ENCODE measurements at places on chromosomes 2 and 18. TPM values are rescaled to one million over a fixed set of nuclear protein-coding genes. Genes with fewer than 3 reads are reported as not detected.

GRCh38 chr2:233248999-233249398 is 2.5 kb upstream of the ATG16L1 start:
- no peak for DNase-seq
- no peak overlapping the region for H3K27ac ChIP-seq
- H3K36me3 ChIP-seq, result no peaks in the 10 kb centered on the region
- H3K4me3 ChIP-seq, result no peak overlapping the region
- H3K27me3 ChIP-seq, result no peaks in the 10 kb centered on the region

- no peak for DNase-seq
- no peak overlapping the region for H3K27ac ChIP-seq
- H3K36me3 ChIP-seq, result no peaks in the 10 kb centered on the region
- peaks cover 5% of the 10 kb centered on the region for H3K4me1 ChIP-seq
These were observed 125.2 kb upstream of the LGALSL start for GRCh38 chr2:64328756-64329155.

DNA sequence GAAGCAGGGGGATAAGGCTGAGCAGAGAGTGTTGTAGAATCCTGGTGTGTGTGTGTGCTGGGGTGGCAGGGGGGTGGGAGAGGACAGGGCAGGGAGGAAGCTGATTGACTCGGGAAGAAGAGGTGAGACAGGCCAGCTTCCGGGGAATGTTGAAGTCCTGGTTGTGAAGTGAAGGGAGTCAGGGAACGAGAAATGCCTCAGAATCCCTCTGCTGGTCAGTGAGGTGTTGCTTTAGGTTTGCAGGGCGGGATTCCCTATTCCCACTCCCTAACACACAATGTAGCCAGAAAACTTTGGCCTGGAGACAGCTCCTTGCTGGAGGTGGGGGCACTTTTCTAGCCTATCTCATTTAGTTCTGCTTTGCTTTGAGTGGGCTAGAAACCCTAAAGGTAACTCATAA is 265.1 kb downstream of the HAUS1 start:
- no peaks in the 10 kb centered on the region for H3K36me3 ChIP-seq
- H3K27me3 ChIP-seq, result no peaks in the 10 kb centered on the region
- no peak overlapping the region for H3K4me3 ChIP-seq
- DNase-seq, result no peak
- H3K27ac ChIP-seq, result no peak overlapping the region

- H3K4me1 ChIP-seq, result no peaks in the 10 kb centered on the region
- no peaks in the 10 kb centered on the region for H3K27me3 ChIP-seq
- no peak for DNase-seq
- H3K27ac ChIP-seq, result no peak overlapping the region
These were observed 59.5 kb downstream of the APOB start for GRCh38 chr2:20984408-20984807.

- H3K36me3 ChIP-seq, result no peaks in the 10 kb centered on the region
- no peak overlapping the region for H3K27ac ChIP-seq
- H3K4me3 ChIP-seq, result no peak overlapping the region
- no peaks in the 10 kb centered on the region for H3K4me1 ChIP-seq
These were observed 37.9 kb upstream of the CTAGE1 start for GRCh38 chr18:22455425-22456115.

GRCh38 chr2:68388358-68388757 is 23.3 kb downstream of the PLEK start:
- no peak for DNase-seq
- H3K4me3 ChIP-seq, result no peak overlapping the region
- H3K4me1 ChIP-seq, result no peaks in the 10 kb centered on the region
- no peak overlapping the region for H3K27ac ChIP-seq

DNA sequence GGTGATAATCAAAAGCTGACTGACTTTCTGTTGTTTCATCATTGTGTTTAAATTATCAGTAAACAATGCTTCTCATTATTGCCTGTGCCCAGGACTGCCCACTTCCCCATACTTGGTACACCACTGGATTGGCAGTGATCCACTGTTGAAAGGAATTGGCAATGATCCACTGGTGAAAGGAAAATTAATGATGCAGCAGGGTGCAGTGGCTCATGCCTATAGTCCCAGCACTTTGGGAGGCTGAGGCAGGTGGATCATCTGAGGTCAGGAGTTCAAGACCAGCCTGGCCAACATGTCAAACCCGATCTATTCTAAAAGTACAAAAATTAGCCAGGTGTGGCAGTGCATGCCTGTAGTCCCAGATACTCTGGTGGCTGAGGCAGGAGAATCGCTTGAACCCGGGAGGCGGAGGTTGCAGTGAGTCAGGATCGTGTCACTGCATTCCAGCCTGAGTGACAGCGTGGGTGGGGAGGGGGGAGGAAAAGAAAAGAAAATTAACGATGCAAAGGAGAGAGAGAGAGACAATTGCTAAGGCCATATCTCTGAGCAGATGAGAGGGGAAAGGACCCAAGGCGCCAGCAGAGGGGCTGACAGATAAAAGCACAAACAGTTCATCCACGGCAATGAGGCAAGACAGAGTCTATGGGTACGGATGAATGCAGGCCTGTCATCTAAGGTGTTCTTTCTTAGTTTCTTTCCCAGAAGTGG is 10.2 kb upstream of the GTF2A1L start:
- H3K36me3 ChIP-seq, result no peaks in the 10 kb centered on the region
- H3K27ac ChIP-seq, result no peak overlapping the region
- no peak overlapping the region for H3K4me3 ChIP-seq
- DNase-seq, result no peak
- no peaks in the 10 kb centered on the region for H3K4me1 ChIP-seq

DNA sequence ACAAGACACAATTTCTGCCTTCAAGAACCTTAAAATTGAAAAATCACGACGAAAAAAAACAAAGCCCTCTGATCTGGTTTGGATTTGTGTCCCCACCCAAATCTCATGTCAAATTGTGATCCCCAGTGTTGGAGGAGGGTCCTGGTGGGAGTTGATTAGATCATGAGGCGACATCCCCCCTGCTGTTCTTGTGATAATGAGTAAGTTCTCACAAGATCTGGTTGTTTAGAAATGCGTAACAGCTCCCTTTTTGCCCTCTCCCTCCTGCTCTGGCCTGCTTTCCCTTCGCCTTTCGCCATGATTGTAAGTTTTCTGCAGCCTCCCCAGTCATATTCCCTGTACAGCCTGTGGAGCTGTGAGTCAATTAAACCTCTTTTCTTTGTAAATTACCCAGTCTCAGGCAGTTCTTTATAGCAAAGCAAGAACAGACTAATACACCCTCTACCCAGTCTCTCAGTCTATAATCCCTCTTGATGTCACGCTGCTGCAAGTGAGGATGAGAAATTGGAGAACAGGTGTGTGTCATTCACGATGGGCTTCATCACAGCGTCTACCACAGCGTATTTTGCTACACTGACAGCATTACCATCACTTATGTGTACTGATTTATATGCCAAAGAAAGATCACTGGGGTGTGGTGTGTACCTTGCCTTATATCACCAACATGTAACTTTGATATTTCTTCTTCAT is 330.7 kb downstream of the MTX2 start:
- H3K4me3 ChIP-seq, result no peak overlapping the region
- no peaks in the 10 kb centered on the region for H3K4me1 ChIP-seq
- H3K27ac ChIP-seq, result no peak overlapping the region
- no peak for DNase-seq
- no peaks in the 10 kb centered on the region for H3K27me3 ChIP-seq

GRCh38 chr2:231394211-231395141 is 1.0 kb upstream of the B3GNT7 start:
- H3K36me3 ChIP-seq, result no peaks in the 10 kb centered on the region
- peaks cover 3% of the 10 kb centered on the region for H3K4me1 ChIP-seq

- no peaks in the 10 kb centered on the region for H3K4me1 ChIP-seq
- no peaks in the 10 kb centered on the region for H3K36me3 ChIP-seq
- no peak overlapping the region for H3K4me3 ChIP-seq
- H3K27me3 ChIP-seq, result no peaks in the 10 kb centered on the region
- H3K27ac ChIP-seq, result no peak overlapping the region
These were observed 63.8 kb downstream of the CSRNP3 start for GRCh38 chr2:165533331-165533730.

DNA sequence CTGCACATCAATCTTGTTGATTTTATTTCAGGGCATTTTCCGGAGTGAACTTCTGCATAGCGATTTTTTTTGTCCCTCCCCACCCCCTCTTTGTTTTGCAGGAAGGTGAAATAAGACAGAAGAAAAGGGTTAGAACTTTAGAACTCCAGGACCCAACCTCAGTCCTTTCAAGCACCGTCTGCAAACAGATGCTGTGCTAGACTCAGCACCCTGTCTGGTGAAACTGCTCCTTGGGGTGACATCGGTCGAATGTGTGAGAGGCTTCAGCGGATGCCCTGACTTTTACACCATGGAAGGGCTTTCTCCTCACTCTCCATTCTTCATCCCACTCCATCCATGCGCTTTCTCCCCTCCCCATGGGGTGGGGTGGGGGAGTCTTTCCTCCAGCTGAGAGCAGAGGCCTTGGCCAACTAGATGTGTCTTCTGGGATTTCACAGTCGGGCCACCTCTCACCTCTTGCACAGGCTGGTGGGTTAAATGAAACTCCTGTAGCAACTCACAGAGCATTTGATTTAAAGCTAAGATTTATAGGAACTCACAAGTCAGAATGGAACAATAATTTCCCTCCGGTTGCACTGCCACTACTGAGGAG is 43.3 kb upstream of the EDAR start:
- no peak overlapping the region for H3K27ac ChIP-seq
- H3K4me1 ChIP-seq, result peaks cover 6% of the 10 kb centered on the region
- no peak for DNase-seq
- H3K36me3 ChIP-seq, result no peaks in the 10 kb centered on the region

- no peak overlapping the region for H3K27ac ChIP-seq
- no peak for DNase-seq
- H3K4me3 ChIP-seq, result no peak overlapping the region
- no peaks in the 10 kb centered on the region for H3K36me3 ChIP-seq
- no peaks in the 10 kb centered on the region for H3K27me3 ChIP-seq
These were observed 15.4 kb upstream of the FAP start for GRCh38 chr2:162258686-162259085.

ITGB6 gene
- 7.3 TPM for total RNA-seq

DNA sequence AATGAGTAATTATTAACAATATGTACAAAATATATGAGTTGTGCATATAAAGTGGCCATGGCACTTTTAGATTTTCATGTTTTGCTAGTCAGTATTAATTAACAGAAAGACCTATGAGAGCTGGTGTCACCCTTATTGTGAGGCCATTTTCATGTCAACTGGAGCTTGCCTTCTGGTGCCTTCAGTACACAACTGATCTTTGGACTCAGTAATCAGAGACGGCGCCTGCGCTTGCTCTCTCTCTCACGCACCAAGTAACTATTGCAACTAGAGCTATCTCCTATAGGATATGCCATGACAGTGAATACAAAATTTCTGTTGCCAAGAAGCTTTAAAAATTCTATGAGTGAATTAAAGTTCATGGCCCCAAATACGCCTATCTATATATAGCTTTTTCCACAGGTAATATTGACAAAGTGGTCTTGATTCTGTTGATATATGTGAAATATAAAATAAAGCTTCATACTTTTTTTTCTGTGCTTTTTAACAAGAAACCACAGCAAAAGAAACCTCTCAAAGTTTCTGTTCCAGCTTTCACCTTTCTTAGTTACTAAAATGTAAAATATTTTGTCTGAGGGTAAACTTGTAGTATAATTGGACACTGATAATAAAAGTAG is 2.9 kb downstream of the SERTAD2 start:
- no peaks in the 10 kb centered on the region for H3K36me3 ChIP-seq
- DNase-seq, result no peak
- no peak overlapping the region for H3K4me3 ChIP-seq
- no peaks in the 10 kb centered on the region for H3K27me3 ChIP-seq
- H3K4me1 ChIP-seq, result peaks cover 2% of the 10 kb centered on the region

- H3K4me3 ChIP-seq, result no peak overlapping the region
- H3K36me3 ChIP-seq, result no peaks in the 10 kb centered on the region
- no peaks in the 10 kb centered on the region for H3K4me1 ChIP-seq
- H3K27me3 ChIP-seq, result no peaks in the 10 kb centered on the region
- DNase-seq, result no peak
- H3K27ac ChIP-seq, result no peak overlapping the region
These were observed 304.9 kb downstream of the DSEL start for GRCh38 chr18:67211646-67212045.

HAAO gene
- total RNA-seq, result 14.0 TPM

DNA sequence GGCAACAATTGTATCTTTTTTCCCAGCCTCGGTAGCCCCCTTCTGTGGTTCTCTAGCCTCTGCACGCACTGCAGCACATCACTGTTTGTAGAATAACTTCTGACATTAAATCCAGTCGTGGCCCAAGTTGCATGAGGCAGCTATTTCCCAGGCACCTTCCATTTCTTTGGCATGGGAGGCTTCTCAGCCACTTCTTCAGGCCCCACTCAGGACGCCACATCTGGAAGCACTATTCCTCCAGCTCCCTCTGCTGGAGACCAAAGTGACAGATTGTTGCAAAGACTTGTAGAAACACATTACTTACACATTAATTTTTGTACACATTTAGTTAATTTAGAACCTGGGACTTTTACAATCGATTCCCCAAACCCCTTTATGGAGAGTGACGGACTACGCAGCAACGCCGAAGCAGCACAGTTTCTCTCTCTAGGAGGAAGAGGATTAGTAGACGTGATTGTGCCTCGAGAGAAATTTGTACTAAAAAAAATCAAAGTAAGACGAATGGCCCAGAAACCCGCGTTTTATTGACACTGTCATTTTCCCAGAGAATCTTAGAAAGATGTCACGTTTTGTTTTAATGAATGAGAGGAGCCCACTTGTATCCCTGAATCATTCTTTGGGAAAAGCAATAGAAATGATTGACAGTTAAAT is 57.8 kb upstream of the RGPD5 start:
- no peak overlapping the region for H3K27ac ChIP-seq
- no peaks in the 10 kb centered on the region for H3K36me3 ChIP-seq
- no peak overlapping the region for H3K4me3 ChIP-seq
- H3K4me1 ChIP-seq, result no peaks in the 10 kb centered on the region
- DNase-seq, result peak; percentile 63

GRCh38 chr18:43563780-43564179 is 286.5 kb upstream of the SYT4 start:
- H3K27ac ChIP-seq, result no peak overlapping the region
- no peaks in the 10 kb centered on the region for H3K4me1 ChIP-seq
- DNase-seq, result no peak

DNA sequence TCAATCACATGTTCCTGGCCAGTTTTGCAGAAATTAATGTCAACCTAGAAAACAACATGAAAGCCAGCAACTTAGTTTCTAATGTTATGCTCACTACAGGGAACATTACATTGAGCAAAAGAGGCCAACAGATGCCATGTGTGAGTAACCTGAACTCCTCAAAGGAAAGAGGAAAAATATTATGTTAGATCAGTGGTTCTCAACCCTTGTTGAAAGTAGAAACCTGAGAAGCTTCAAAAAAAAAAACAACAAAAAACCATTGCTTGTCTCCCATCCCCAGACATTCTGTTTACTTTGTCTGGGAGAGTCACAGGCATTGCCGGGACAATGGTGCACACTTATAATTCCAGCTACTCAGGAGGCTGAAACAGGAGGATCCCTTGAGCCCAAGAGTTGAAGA is 57.7 kb downstream of the METTL4 start:
- DNase-seq, result no peak
- no peak overlapping the region for H3K4me3 ChIP-seq
- H3K4me1 ChIP-seq, result no peaks in the 10 kb centered on the region
- H3K27me3 ChIP-seq, result no peaks in the 10 kb centered on the region
- H3K27ac ChIP-seq, result no peak overlapping the region

AFF3 gene
- total RNA-seq, result 113 TPM

DNA sequence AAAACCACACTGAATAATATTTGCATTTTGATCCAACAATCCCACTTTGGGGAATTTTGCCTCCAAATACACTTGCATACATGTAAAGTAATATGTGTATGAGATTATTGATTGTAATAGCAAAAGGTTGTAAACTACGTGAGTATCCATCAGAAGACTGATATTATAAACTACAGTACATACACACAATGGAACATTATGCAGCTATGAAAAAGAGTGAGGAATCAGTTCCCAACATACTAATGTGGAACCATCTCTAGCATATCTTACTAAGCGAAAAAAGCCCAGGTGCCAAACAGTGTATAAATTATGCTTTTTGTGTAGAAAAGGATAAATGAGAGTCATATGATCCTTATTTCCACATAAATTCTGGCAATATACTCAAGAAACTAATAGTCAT is 16.0 kb upstream of the C2orf74 start:
- H3K36me3 ChIP-seq, result no peaks in the 10 kb centered on the region
- DNase-seq, result no peak
- H3K27ac ChIP-seq, result no peak overlapping the region
